Activated gamma-delta T cell treated with Interleukin-2 at 50 U/mL for 16 hours (primary cell): ENCODE measurements at places on chromosomes 12 and 14.

DNA sequence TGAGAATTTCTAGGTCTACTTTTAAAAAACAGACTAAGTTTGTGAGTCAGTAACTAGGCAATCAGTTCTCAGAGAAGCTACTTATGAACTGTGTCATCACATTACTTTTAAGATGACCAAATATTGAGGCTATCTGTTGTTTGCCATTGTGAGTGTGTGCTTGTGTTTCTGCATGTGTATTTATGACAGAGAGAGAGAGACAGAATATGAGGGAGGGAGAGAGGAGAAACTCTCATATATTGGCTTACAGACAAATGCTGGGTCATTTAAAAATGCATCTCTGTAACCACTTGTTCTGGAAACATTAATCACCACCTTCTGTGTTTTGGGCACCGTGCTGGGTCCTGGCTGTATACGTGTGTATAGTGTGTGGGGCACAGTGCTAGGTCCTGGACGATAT, 161.5 kb upstream of the FRMD6 start:
- DNase-seq, result no peak

- DNase-seq, result no peak
Measured at GRCh38 chr12:31591380-31591901, 505 bp upstream of the DENND5B start.

GRCh38 chr12:5134861-5135525, 91.3 kb downstream of the KCNA5 start:
- no peak for DNase-seq

DNA sequence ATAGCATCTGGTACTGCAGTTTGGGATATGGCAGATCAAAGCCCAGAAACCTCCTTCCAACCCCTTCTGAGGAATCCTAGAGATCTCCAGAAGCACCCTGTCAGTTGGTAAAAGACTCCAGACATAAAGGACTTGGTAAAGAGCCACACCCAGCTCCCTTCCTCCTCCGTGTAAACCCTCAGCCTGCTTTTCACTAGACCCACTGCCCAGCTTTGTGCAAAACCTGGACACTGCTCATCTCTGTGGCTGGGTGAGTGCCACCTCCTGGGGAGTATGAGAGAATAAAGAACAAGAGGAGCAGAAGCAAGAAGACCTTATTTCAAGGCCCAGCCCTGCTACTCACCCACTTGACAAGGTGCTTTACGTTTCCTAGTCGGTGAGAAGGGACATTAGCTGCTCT, 33.0 kb downstream of the ANO2 start:
- no peak for DNase-seq

- DNase-seq, result no peak
Measured at GRCh38 chr14:65915125-65915524, 502.6 kb downstream of the FUT8 start.

DNA sequence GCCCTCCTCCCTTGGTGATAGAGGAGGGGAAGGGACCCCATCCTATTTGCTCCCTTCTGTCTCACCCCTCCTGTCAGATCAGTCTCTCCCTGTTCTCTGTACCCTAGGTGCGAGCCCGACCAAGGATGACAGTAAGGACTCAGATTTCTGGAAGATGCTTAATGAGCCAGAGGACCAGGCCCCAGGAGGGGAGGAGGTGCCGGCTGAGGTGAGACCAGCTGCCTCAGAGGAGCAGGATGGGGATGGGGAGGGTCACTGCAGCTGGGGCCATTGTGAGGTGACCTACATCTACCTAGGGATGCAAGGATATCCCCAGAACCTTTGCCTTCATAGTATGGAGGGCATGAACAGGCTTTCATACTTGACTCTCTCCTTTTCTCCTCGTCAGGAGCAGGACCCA, 22.2 kb downstream of the AGAP2 start:
- DNase-seq, result no peak

- no peak for DNase-seq
Measured at GRCh38 chr12:52947738-52948423, 1.0 kb upstream of the KRT18 start.

DNA sequence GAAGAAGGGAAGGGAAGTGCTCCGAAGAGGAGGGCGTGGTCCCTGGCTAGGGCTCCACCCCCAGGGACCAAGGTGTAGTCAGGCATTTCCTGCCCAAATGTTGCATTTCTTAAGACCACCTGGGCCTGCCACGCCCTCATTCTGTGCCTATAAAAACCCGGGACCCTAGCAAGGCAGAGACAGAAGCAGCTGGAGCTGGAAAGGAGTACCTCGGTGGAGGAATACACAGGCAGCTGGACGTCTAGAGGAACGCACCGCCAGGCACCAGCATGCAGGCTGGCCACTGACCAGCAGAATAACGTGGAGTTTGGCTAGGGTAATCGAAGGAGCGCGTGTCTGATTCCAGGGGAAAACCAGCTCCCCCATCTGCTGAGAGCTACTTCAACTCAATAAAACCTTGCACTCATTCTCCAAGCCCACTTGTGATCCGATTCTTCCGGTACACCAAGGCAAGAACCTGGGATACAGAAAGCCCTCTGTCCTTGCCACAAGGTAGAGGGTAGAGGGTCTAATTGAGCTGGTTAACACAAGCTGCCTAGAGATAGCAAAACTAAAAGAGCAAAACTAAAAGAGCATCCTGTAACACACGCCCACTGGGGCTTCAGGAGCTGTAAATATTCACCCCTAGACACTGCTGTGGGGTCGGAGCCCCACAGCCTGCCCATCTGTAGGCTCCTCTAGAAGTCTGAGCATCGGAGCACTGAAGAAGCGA, 21.0 kb downstream of the CFL2 start:
- DNase-seq, result peak; percentile 28

DNA sequence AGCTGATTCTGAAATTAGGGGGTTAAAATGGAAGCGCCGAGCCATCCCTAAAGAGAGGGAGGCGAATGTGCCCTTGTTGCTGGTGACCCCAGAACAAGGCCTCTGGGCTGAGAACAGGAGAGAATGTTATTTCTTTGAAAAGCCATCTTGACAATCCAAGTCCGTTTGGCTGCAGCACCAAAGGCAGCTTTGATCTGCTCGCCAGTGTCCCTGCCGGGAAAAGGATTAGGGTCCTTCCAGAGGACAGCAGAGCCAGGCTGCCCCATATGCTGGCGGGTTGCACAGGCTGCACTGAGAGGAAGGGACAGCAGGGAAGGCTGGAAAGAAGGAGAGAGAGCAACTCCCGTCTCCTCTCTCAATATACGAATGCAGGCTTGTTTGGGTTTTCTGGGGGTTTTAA, 141.7 kb downstream of the TMEM132C start:
- DNase-seq, result no peak

- DNase-seq, result no peak
Measured at GRCh38 chr14:104252256-104253215, 114.1 kb downstream of the KIF26A start.
